NCI-H2029 (cell line): ENCODE measurements at places on chromosomes 7 and 10.

DNA sequence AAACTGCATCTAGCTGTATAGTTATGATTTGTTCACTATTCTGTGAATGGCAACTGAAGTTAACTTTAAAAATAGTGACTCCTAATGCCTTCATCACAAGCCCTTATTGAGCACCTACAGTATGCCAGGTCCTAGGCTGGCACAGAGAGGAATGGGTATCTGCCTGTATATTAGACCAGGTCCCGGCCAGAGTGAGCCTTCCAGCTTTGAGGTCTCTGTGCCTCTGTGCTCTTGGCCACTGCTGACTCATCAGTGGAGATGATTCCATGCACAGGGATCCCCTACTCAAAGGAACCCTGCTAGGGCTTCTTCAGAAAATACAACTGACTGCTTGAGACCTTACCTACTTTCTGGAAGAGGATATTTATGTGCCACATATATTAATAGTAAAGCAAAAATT lies 118.4 kb downstream of the GFRA1 start:
- no peak for DNase-seq

DNA sequence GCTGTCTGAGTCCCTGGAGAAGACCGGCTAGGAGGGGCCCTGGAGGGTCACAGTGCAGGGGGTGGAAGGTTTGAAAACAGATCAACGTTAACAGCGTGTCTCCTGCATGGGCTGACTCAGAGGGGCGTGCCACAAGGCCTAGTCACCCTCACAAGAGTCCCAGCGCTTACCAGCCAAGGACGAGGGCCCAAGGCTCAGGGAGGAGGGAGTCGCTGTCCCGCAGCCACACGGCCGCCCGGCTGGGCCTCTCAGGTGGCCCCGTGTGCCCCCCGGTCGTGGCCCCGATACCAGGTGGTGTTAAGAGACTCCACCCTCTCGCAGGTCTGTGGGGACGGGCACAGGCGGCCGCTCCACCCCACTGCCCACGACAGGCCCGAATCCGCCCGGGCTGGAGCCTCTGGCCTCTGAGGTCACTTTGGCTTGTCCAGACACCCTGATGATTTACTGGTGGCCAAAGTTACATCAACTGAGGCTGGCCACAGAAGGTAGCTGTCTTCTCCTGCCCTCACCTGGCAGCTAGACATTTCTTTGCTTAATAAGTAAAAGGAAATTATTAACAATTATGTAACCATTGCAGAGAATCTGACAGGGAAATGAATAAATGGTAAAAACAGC lies 34.0 kb downstream of the FAM20C start:
- DNase-seq: no peak

- no peak for DNase-seq
Measured at GRCh38 chr7:36210291-36210922, 57.4 kb downstream of the EEPD1 start.

GRCh38 chr10:121435099-121435875 lies 163.0 kb downstream of the FGFR2 start:
- no peak for DNase-seq

DNA sequence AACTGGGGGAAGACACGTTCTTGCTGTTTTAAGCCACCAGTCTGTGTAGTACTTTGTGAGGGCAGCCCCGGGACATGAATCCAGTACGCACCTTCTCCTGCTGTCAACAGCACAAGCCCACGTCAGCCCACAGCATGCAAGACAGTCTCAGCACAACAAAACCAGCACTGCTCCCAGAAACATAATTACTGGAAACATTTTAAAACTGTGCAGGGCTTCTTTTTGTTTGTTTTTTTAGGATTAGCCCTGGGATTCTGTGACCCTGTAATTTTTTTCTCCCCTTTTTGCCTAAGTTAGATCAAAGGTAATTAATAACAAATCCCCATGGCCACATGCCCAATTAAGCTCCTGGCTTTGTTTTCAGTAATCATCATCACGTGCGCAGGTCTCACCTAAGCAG lies 87.5 kb downstream of the VOPP1 start:
- no peak for DNase-seq

DNA sequence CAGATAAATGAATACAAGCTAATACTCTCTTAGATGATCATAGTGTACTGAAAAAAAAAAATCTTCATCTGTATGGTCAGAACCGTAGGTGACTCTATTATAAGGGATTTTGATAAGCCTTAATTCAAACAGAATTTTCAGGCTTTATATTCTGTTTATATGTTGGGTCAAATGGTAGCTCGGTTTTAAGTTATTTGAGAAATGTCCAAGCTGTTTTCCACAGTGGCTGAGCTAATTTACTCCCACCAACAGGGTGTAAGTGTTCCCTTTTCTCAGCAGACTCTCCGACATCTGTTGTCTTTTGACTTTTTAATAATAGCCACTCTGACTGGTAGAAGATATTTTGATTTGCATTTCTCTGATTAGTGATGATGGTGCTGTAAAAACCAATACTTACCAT lies 328.8 kb upstream of the MAGI2 start:
- no peak for DNase-seq

GRCh38 chr10:131786756-131787605 lies 113.8 kb upstream of the PPP2R2D start:
- peak; percentile 8 for DNase-seq

DNA sequence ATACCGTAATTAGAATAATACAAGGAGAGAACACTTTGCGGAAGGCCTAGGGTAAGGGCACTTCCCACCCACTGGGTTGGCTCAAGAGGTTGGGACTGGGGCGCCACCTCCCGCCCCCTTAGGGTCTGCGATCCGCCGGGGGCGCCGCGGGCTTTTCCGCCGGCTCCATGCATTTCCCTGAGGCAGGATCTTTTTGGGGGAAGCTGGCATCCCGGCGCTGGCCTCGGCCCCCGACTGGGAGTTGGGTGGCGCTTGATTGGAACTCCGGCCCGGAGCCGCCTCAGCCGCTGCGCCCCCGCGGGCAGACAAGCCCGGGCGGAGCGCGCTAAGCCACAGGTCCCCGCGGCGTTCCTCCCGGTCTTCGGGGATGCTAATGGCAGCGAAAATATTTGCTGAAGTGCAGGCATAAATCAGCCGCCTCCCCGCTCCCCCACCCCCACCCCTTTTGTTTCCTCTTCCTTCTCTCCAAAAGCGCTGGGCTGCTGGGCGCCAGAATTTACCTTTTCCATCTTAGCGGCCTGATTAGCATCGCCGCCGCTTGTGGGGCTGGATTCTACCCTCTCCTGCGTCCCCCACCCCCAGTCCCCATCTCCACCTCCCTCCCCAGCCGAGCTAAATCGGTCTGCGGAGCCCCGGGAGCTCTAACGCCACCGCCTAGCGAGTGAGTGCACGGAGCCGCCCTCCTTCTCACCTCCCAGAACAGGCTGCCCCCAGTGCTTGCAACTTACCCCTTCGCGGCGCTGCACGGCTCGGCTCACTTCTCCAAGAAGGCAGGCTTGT lies 5.1 kb downstream of the UNC5B start:
- no peak for DNase-seq

DNA sequence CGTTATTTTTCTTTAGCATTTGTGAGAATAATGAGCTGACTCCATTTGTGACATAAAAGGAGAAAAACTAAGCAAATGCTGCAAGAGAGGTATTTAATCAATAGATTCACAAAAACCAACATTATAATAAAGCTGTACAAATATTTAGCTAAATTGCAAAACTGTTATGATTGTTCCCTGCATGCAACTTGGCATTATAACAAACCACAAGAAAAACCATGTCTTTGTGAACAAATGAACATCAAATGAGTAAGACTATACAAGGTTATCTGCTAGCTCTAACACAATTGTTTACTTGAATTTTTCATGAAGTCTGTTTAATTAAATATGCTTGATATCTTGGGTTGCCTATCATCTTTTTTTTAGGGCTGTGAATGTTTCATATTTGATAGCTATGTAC lies 50.8 kb upstream of the PPP1R9A start:
- no peak for DNase-seq

DNA sequence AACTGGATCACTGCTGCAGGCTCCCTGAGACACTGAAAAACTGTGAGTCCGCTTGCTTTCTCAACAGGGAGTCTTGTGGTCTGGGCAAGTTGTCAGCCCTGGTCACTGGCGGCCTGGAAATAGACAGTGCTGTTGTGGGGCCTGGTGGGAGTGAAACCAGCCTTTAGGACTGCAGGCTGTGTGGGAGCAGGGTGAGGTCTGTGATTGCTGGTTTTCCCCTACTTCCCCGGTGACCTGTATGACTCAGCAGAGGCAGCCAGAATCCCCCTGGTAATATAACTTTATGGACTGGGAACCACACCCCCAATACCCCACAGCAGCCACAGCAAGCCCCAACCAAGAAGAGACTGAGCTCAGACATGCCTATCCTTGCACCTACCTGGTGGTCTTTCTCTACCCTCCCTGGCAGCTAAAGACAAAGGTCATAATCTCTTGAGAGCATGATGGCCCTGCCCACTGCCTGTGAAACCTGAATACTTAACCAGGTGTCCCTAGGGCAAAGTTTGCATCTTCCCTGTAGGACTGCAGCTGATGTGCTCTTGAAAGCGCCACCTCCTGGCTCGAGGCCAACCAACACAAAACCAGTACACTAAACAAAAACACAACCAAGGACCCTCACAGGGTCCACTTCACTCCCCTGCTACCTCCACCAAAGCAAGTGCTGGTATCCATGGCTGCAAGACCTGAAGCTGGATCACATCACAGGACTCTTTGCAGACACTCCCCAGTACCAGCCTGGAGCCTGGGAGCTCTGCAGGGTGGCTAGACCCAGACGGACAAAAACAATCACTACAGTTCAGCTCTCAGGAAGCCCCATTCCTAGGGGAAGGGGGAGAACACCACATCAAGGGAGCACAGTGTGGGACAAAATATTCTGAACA lies 7.2 kb upstream of the ADAM22 start:
- peak; percentile 6 for DNase-seq

DNA sequence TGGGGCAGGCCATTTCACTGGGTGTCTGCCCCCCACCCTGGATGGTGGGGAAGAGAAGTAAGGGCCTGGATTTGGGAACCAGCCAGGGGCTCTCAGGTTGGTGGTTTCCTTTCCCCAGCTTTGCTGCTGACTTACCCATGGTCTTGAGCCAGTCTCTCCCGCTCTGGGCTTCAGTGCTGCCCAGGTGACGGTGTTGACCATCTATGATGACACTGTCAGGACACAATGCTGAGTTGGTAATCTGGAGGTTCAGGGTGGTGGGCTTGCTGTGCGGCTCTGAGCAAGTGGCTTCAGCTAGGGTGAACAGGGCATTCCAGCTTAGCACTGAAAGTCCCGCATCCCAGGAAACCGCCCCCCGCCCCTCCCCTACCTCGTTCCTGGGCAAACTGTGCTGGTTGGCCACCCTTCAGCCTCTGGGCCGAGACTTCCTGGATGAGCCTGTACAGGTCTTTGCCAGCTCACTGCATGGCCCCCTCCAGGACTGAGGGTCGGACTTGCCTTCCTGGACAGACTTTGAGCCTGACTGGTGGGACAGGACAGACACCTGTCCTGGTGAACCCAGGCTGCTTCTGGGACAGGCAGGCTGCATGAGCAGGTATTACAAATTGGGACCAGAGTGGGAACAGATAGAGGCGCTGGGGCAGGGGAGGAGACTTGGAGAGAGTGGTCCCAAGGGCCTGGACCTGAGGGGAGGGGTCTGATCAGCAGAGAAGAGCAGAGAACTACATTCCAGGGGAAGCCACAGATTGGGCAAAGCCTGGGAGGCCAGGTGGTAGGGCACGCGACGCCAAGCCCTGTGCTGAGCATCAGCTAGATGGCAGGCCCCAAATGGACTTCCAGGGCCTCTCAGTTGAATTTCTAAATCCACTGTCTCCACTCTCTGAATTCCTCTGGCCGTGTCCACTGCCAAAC lies 19.9 kb upstream of the ZMIZ1 start:
- no peak for DNase-seq

GRCh38 chr10:4008676-4009382 lies 223.8 kb upstream of the KLF6 start:
- DNase-seq: no peak

GRCh38 chr7:129162732-129163131 lies 18.2 kb downstream of the TSPAN33 start:
- DNase-seq: no peak

GRCh38 chr10:86632951-86633350 lies 21.4 kb upstream of the OPN4 start:
- no peak for DNase-seq
